ENCODE measurements at places on chromosomes 11 and 22. TPM values are rescaled to one million over a fixed set of nuclear protein-coding genes. Genes with fewer than 3 reads are reported as not detected.

Gene SCGB1A1
- not detected for polyA plus RNA-seq

Gene HIC2
- 1.5 TPM for polyA plus RNA-seq

Gene GRAMD1B
- polyA plus RNA-seq = 0.03 TPM

Gene TEX12
- polyA plus RNA-seq = not detected

Gene OR51B4
- polyA plus RNA-seq = not detected

Gene SAC3D1
- 4.9 TPM for polyA plus RNA-seq

Gene STK33
- polyA plus RNA-seq = 0.18 TPM

Gene APOA4
- not detected for polyA plus RNA-seq

DNA sequence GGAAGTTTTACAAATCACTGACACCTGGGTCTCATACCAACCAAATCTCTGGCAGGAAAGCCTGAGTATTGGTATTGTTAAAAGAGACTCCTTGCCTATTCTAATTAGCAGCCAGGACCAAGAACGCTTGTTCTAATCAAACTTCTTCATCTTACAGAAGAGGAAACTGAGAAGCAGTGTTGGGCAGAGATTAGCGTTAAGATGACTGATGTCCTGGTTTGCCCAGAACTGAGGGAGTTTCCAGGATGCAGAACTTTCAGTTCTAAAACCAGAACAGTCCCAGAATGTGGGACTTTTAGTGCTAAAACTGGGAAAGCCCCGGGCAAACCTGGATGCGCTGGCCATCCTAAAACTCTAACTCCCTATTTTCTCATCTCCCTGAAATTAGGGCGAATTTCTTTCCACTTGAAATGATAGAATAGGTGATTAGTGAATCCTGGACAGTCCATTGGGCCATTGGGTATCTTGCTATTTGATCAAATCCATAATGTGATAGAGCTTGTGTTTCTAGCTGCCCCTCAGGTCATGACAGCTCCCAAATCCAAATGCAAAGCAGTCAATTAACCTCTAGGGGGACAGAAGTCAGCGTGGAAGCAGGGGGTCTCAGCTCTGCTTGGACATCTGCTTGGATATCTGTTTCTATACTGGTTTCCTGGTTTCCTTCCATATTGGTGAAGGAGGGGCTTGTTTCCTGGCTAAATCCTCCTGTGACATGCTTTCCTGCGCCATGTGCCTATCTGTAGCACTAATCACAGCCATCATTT lies 16.0 kb upstream of the TMPRSS13 start:
- no peak for DNase-seq

DNA sequence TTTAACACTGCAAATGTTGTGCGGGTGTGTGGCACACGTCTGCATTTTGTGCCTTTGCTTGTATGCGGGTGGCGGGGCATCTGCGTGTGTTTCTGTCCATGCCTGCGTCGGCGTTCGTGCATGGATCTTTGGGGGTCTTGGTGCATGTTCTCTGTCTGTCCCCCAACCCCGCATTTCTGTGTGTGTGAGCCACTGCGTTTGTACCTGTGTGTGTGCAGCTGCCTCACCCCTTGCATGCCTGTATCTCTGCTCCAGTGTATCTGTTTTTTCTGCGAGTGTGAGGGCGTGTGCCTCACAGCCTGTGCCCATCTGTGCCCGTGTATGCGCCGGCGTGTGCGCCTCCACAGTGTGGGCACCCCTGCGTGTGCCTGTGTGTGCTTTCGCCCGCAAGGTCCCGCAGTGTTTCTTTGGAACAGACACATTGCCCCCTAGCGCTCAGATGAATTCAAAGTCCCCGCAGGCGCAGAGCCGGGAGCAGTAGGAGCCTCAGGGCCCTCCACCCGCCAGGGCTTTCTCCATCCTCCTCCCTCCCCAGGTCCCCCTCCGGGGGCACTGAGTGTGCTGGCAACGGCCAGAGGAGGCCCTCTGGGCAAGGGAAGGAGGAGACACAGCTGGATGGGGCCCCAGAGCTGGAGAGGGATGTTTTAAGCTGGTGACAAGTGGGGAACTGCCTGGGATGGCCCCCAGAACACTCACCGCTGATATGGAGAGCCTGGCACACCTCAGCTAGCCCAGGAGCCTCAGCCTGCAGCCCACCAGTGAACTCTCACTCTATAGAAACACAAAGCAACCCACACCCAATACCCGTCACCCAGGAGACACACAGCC lies 3.1 kb upstream of the MN1 start:
- DNase-seq = no peak

DNA sequence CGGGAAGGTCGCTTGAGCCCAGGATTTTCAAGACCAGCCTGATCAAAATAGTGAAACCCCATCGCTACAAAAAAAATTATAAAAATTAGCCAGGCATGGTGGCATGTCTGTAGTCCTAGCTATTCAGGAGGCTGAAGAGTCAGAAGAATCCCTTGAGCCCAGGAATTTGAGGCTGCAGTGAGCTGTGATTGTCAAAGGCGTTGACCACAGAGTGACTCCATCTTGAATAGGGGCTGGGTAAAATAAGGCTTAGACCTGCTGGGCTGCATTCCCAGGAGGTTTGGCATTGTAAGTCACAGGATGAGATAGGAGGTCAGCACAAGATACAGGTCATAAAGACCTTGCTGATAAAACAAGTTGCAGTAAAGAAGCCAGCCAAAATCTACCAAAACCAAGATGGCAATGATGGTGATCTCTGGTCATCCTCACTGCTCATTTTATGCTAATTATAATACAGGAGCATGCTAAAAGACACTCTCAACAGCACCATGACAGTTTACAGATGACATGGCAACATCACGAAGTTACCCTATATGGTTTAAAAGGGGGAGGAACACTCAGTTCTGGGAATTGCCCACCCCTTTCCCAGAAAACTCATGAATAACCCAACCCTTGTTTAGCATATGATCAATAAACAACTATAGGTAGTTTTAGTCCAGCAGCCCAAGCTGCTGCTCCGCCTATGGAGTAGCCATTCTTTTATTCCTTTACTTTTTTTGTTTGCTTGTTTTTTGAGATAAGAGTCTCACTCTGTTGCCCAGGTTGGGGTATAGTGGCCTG lies 2.8 kb upstream of the RDX start:
- DNase-seq = no peak

DNA sequence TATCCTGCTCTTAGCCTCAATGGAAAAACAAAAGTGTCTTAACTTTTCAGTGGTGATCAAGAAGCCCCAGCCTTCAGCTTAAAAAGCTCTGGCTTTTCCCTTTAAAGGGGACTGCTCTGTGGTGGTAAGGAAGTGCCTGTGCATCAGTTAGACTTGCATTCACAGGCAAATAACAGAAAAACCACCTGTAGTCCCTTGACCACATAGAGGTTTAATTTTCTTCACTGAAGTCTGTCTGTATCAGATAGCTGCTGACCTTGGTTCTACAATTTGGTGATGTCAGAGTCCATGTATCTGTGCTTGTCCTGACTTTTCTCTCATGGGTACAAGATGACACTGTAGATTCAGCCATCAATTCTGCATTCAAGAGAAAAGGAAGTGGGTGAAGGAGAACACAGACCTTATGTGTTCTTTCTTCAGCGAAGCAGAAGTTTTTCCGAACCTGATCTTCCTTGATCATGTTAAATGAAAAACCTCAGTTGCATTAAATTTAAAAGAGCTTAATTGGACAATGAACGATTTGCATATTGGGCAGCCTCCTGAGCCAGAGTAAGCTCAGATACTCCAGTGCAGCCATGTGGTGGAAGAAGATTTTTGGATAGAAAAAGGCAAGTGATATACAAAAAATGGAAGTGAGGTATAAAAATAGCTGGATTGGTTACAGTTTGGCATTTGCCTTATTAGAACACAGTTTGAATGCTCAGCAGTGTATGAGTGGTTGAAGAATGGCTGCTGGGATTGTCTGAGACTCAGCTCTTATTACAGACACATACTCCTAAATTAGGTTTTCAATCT lies 43.2 kb upstream of the RDX start:
- no peak for DNase-seq

GRCh38 chr22:24060375-24060788 lies 49.3 kb downstream of the CABIN1 start:
- no peak for DNase-seq

- no peak for DNase-seq
These were observed 2.9 kb upstream of the HTATIP2 start for GRCh38 chr11:20360650-20361049.

DNA sequence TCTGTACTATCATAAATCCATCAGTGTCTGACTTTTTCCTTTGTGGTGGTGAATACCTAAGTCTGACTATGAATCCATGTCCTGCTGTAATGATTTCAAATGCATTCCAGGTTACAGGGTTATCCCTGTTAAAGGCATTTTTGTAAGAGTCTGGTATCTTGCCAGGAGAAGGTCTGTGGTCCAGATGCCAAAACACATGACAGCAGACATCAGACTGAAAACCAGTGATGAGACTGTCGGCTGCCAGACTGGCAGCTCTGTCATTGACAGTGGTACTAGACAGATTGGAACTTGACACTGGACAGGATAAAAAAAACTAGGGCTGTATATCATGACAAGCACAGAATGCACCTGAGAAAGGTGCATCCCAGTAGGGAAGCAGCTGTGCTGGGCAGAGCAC lies 301.8 kb upstream of the FAT3 start:
- no peak for DNase-seq

DNA sequence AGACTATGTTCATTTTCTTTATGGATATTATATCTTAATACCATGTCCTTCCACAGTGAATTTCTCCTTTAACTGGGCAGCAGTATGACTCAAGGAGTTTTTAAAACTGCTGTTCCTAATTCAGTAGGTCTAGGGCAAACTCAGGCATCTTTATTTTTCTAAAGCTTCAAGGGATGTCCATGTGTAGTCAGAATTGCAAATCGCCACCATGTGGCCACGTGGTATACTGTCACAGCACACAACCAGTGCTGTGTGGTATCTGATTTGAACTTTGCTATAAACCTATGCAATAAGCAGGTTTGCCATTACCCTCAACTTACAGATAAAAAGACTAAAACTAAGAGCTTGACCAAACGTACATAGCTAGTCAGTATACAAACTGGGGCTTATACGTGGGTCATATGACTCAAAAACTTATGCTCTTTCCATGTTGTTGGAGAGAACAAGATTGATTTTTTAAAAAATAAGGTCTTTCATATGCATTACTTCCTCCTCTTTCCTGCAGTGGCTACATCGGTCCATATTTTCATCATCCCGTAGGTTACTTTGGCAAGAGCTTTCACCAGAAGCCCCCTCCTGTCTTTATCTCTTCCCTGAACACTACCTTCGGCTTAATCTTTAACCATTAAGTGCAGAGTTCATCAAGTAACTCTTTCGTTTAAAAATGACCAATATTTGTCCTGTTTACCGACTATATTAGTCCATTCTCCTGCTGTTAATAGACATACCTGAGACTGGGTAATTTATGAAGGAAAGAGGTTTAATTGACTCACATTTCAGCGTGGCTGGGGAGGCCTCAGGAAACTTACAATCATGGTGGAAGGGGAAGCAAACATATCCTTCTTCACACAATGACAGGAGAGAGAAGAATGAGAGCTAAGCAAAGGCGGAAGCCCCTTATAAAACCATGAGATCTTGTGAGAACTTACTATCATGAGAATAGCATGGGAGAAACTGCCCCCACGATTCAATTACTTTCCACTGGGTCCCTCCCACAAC lies 8.0 kb upstream of the HTATIP2 start:
- DNase-seq = no peak

DNA sequence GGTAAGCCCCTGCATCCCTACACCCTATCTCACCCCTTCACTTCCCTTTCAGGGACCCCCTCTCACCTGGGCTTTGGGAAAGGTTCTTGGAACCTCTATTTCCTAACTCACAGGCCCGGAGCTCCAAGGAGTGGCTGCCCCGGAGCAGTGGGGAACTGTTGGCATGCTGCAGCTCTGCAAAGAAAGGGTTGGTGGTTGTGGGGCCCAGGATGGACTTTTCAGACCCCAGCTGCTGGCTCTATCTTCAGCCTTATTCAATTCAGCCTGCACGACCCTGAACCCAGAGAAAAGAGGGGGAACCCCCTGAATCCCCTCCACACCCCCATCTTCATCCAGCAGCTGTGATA lies 10.0 kb downstream of the ROBO4 start:
- DNase-seq = no peak

DNA sequence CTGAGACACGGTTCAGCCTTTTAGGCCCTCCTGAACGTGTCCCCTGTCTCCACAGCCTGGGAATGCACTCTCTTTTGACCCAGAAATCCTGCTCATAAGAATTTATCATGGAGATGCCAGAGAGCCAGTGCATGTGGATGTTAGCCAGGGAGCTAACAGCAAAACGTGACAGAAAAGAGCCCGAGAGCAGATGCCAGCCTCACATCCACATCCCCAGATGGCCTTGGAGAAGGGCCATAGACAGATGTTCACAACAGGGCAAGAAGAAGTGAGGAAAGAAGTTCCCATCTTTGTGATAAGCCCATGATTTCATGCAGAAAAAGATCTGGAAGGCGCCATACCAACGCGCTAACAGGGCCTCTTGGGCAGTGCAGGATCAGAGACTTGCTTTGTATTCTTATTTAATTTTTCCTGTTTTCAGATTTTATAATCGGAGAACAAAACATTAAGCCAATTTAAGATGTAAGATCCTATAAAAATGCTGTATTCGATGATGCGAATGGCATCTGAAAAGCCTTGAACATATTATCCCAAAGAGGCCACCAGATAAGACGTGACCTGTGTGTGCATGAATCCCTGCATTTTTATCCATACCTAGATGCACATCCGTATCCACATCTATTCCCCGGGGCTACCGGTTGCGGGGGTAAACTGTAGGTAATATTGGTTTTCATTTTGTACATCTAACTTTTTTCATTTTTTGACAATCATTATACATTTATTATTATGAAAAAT lies 48.7 kb downstream of the IGLL5 start:
- no peak for DNase-seq

DNA sequence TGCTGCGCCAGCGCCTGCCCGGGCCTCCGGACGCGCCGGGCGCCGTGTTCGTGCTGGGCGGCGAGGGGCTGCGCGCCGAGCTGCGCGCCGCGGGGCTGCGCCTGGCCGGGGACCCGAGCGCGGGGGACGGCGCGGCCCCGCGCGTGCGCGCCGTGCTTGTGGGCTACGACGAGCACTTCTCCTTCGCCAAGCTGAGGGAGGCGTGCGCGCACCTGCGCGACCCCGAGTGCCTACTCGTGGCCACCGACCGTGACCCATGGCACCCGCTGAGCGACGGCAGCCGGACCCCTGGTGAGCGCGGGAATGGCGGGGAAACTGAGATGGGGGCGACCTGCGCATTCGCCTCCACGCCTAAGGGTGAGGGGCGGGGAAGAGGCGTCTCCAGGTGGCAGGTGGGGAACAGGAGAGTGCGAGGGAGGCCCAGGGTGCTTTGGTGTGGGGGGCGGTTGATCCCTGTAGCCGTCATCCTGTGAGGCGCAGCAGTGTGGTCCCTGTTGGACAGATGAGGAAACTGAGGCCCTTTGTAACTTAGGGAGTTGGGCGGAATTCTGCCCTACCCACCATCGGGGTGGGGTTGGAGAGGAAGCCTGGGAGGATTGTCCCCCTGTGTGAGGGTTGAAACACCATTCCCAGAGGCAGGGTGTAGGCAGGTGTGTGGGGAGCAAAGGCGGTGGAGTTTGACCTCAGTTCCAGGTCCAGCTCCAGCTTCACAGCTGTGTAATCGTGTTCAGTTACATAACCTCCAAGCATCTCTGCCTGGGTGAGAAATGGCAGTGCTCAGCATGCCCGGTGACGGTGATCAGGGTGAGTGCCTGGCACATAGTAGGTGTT lies 758 bp downstream of the PDXP start:
- DNase-seq = no peak

- DNase-seq = no peak
These were observed 93.0 kb downstream of the SLC1A2 start for GRCh38 chr11:35326266-35326879.

- DNase-seq = no peak
These were observed 5.1 kb upstream of the LMO1 start for GRCh38 chr11:8268530-8269400.

GRCh38 chr11:95912902-95913560 lies 10.9 kb downstream of the MTMR2 start:
- no peak for DNase-seq

GRCh38 chr11:72042064-72042745 lies 38.1 kb downstream of the NUMA1 start:
- no peak for DNase-seq

Measured in keratinocyte (primary cell).